ENCODE measurements at places on chromosomes 2 and 18. TPM values are rescaled to one million over a fixed set of nuclear protein-coding genes. Genes with fewer than 3 reads are reported as not detected.

Gene C2orf49
- total RNA-seq, result 21.6 TPM

Gene PTGR3
- total RNA-seq, result 12.7 TPM

Gene LRP2
- 0.79 TPM for total RNA-seq

Gene MLPH
- total RNA-seq, result 14.2 TPM

Gene MALL
- 0.36 TPM for total RNA-seq

GRCh38 chr18:49514577-49514976 lies 27.5 kb upstream of the C18orf32 start:
- no peaks in the 10 kb centered on the region for H3K27me3 ChIP-seq
- no peak for DNase-seq
- H3K4me3 ChIP-seq, result no peak overlapping the region

DNA sequence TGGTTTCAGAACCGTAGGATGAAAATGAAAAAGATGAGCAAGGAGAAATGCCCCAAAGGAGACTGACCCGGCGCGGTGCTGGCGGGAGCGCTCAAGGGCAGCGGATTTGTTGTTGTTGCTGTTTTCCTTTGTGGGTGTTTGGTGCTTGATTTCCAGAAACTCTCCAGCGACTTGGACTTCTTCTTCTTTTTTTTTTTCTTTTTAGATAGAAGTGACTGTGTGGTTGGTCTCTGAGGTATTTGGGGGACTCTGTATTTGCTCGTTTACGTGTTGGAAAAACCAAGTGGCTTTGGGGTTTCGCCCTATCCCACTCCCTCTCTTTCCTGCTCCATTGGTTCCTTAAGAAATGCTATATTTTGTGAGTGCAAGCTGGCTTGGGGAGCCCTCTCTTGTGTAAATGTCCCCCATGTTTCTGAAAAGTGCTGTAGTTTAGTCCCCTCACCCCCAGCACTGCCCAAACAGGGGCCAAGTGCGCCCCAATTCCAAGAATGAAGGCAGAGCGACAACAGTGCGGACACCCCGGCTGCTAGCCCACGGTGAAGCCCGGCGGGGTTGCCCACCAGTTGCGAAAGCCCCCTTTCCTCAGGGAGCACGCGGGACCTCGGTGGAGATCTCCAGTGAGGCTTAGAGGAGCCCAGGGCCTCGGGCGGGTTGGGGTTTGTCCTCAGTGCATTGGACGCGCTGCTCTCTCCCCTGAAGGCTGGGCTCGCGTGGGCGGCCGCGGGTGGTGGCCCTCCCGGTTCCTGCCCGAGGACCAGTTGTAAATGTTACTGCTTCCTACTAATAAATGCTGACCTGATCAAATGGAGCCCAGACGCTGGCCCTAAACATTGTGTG lies 1.8 kb downstream of the HOXD9 start:
- no peak overlapping the region for H3K27ac ChIP-seq
- no peaks in the 10 kb centered on the region for H3K36me3 ChIP-seq
- H3K4me1 ChIP-seq, result peaks cover 8% of the 10 kb centered on the region
- peaks cover 100% of the 10 kb centered on the region for H3K27me3 ChIP-seq

DNA sequence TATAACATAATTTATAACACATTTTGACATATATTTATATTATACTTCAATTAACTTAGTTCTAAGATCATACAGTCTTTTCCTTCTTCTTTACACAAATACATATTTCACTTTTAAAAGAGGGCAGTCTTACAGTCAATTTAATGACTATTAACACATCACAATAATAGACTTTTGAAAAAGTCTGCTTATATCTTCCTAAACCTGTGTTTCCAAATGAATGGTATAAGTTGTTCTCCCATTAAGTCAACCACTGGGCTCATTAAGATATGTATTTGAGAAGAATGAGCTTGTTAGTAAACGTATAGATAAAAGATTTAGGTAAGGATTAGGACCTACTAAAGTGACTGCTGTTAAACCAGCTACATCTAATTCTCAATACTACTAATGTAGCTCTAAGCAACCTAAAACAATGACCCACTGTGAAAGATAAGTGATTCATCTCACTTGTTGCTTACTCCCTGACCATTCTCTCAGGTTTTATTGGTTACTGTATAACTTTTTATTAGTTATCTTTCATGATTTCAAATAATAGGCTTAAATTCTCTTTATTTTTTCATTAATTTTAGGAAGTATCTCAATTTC lies 27.0 kb downstream of the SLC40A1 start:
- H3K4me1 ChIP-seq, result no peaks in the 10 kb centered on the region
- no peaks in the 10 kb centered on the region for H3K27me3 ChIP-seq
- no peak overlapping the region for H3K4me3 ChIP-seq
- no peak for DNase-seq
- no peak overlapping the region for H3K27ac ChIP-seq

GRCh38 chr2:216735086-216735485 lies 39.7 kb upstream of the IGFBP5 start:
- no peak overlapping the region for H3K27ac ChIP-seq
- H3K4me3 ChIP-seq, result no peak overlapping the region
- DNase-seq, result no peak
- no peaks in the 10 kb centered on the region for H3K4me1 ChIP-seq
- H3K36me3 ChIP-seq, result no peaks in the 10 kb centered on the region
- H3K27me3 ChIP-seq, result peaks cover 5% of the 10 kb centered on the region

Data from astrocyte (in vitro differentiated cells and primary cell).